ENCODE measurements at places on chromosomes 3 and 15.
A peak's percentile ranks its signal among the peaks of the same experiment; 100 is the strongest.

DNA sequence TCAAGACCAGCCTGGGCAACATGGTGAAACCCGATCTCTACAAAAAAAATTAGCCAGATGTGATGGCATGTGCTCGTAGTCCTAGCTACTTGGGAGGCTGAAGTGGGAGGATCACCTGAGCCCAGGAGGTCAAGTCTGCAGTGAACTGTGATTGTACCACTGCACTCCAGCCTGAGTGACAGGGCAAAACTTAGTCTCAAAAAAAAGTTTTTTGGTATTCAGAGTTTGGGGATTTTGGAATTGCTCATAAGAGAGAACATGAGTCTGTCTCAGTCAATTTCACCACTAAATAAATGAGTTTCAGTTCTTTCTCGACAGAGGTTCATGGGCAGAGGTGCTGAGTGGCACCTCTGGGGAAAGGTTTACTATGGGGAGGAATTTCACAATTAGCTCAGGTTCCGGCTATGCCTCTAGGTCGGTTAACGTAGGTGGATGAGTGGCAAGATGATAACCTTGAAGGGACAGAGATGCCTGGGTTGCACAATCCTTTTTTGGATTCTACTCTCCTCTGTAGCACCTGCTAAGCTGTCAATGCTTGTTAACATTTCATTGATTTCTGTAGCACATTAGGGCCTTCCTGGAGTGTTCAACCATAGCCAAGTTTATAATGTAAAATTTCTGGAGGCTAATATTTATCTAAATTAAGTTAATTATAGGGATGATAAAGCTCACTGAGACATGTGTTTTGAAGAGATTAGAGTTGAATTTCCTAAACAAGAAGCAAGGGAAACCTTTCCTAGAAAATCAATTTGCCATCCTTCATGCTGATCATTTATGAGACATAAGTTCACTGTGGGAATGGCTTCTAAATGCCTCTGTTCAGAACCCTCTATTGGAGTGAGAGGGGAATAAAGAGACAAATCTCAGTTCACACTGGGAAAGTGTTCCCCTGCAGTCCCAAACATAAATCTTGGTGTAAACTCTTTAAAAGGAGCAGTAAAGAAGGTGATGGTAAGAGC is 37.4 kb upstream of the DCP1A start:
- no peak for DNase-seq

DNA sequence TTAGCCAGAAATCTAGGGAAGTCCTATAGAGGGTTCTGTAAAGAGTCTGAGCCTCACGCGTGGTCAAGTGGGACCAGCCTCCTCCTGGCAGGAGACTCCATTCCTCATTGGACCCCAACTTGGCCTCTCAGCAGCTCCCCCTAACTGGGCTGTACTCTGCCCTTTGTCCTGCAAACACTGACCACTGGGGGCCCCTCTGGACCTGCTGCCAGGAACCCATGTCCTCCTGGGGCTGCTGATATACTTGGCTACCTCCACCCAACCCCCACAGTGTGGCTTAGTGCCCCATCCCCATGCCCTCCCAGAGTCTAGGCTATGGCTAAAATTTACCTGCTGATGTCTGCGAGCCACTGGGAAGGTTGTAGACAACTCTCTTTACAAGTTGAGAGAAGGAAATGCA is 62.7 kb downstream of the UBP1 start:
- DNase-seq, result no peak

GRCh38 chr15:26967719-26968269 is 3.2 kb upstream of the GABRG3 start:
- no peak for DNase-seq

GRCh38 chr3:36695769-36696137 is 68.6 kb downstream of the DCLK3 start:
- peak; percentile 68 for DNase-seq

DNA sequence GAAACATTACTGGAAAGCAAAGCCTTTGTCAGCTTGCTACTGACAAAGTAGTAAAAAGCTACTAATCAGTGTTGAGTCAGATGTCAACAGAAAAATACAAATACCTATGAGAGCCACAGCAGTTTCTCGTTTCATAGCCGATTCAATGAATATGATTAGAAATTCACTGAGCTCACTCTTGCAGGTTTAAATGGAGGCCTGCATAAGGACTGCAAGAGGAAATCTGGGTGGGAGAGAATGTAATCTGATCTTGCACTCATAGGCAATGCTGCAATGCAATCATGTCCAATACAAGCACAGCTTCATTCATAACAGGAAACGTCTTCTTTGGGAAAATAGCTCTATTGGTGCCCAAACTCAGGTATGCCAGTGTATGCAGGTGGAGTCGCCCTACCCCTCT is 608.8 kb downstream of the ROBO2 start:
- DNase-seq, result no peak

GRCh38 chr15:80779658-80780415 is 667 bp downstream of the CEMIP start:
- DNase-seq, result peak; percentile 28

DNA sequence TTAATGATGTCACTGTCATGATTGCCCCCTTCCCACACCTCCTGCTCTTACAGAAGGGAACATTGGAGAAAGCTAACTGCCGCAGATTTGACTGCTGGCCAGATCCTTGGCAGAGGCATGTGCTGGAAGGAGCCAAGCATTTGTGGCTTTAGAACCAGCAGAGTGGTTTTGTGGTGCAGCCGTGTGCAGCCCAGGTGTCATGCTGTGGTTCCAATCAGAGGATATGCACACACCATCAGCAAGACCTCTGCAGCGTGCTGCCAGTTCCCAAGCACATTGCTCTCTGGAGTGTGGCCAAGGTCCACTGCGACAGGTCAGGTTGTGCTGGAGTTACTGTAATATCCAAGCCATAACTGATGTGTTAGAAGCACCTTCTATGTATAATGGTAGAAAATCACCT is 61.6 kb downstream of the OTOL1 start:
- peak; percentile 6 for DNase-seq

- no peak for DNase-seq
Measured at GRCh38 chr3:181326637-181327223, 337.2 kb upstream of the DNAJC19 start.

- no peak for DNase-seq
Measured at GRCh38 chr3:13851091-13851849, 28.6 kb downstream of the WNT7A start.

- no peak for DNase-seq
Measured at GRCh38 chr3:150965436-150965835, 7.1 kb downstream of the CLRN1 start.

- peak; percentile 90 for DNase-seq
Measured at GRCh38 chr3:170356596-170357175, 829 bp upstream of the SKIL start.

GRCh38 chr3:185508335-185508991 is 9.6 kb upstream of the TMEM41A start:
- no peak for DNase-seq

DNA sequence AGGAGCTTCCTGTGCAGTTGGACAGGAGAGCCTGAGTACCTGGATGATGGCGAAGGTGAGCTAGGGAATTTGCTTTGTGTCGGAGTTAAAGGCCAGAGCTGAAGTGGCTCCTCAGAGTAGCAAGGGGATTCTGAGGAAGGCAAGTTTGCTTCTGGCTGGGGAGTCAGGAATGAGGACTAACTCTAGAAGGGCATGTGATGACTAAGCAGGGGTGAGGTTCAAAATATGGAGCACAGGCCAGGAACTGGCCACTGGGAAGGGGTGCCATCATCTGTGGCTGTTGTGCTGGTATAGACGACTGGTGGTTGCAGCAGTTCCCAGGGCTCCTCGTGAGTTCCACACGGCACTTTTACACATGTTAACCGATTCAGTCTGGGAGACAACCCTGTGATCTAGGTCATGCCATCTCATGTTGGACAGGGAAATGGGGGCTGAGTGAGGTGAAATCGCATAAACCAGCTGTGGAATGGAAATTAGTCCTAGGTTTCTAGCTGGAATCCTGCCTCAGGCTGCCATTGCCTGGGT is 100.8 kb downstream of the EEFSEC start:
- no peak for DNase-seq

- DNase-seq, result no peak
Measured at GRCh38 chr15:70098461-70099166, 897 bp upstream of the TLE3 start.

GRCh38 chr3:144466114-144466513 is 494.5 kb downstream of the DIPK2A start:
- no peak for DNase-seq

GRCh38 chr3:112579697-112580096 is 17.9 kb downstream of the SLC35A5 start:
- peak; percentile 73 for DNase-seq

GRCh38 chr15:74129586-74130154 is 716 bp upstream of the ISLR2 start:
- DNase-seq, result no peak

DNA sequence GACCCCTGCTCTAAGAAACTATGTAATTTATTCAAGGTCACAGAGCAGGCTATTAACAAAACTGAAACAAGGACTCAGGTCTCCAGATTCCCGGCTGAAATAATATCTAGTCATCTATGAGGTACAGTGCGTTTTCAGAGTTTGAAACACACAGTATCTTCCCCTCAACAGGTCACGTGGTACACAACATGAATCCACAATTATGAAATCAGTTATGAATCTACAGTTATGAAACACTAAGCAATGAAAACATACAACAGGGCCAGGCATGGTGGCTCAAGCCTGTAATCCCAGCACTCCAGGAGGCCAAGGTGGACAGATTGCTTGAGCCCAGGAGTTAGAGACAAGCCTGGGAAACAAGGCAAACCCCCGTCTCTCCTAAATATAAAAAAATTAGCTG is 72.7 kb downstream of the FSIP1 start:
- no peak for DNase-seq

DNA sequence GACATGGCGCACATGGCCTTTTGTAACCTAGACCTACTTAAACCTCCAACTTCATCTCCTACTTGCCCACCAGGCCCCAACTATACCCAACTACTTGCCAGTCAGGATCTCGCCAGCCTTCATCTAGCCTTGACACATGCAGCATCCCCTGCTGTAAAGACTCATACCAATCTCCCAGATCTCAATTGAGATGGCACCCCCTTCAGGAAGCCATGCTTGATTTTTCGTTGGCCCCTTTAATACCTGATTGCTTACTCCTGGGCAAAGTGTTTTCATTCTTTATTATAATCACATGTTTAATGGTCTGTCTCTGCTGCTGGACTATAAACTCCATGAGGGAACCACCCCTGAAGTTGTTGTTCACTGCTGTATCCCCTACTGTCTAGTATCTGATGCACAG is 150.8 kb downstream of the SOX2 start:
- DNase-seq, result no peak

- peak; percentile 9 for DNase-seq
Measured at GRCh38 chr3:196604548-196604947, 34.9 kb upstream of the NRROS start.

- no peak for DNase-seq
Measured at GRCh38 chr15:52714968-52715367, 35.8 kb upstream of the ATOSA start.

GRCh38 chr3:124203292-124203691 is 211.4 kb upstream of the ROPN1 start:
- DNase-seq, result no peak

DNA sequence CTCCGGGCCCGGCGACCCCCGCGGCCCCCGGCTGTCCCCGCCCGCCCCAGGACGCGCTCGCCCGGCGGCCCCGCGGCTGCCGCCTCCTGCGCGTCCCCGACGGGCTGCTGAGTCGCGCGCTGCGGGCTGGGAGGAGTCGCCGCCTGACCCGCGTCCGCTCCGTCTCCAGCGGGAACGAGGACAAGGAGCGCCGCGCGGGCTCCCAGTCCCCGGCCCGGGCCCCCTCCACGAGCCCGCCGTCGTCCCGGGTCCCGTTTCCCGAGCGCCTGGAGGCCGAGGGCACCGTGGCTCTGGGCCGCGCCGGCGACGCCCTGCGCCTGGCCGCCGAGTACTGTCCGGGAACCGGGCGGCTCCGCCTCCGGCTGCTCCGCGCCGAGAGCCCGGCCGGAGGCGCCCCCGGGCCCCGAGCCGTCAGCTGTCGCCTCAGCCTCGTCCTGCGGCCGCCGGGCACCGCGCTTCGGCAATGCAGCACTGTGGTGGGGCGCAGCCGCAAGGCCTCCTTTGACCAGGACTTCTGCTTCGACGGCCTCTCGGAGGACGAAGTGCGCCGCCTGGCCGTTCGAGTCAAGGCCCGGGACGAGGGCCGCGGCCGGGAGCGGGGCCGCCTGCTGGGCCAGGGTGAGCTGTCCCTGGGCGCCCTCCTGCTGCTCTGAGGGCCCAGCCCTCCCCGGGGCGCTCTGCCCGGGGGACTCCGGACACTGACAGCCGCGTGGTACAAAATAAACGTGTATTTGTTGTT is 1.5 kb downstream of the C2CD4A start:
- DNase-seq, result peak; percentile 33
